ENCODE measurements at places on chromosomes 2 and 18. TPM values are rescaled to one million over a fixed set of nuclear protein-coding genes. Genes with fewer than 3 reads are reported as not detected.

CXCR4 gene
- total RNA-seq: 2.8 TPM

SCYGR7 gene
- total RNA-seq: not detected

SLC9A2 gene
- total RNA-seq: not detected

ABCG8 gene
- not detected for total RNA-seq

RUFY4 gene
- not detected for total RNA-seq

AGXT gene
- not detected for total RNA-seq

DYSF gene
- total RNA-seq: 140 TPM

MSGN1 gene
- total RNA-seq: not detected

CAVIN2 gene
- total RNA-seq: 2.8 TPM

FBXO48 gene
- total RNA-seq: 0.54 TPM

PRKAG3 gene
- total RNA-seq: not detected

SP5 gene
- total RNA-seq: not detected

LRRC30 gene
- total RNA-seq: not detected

CHST9 gene
- 1.3 TPM for total RNA-seq

C2orf80 gene
- not detected for total RNA-seq

TMEM178A gene
- 28.7 TPM for total RNA-seq

ACOXL gene
- total RNA-seq: 0.12 TPM

LRRTM1 gene
- not detected for total RNA-seq

CYP27C1 gene
- total RNA-seq: 5.7 TPM

TWIST2 gene
- 2.5 TPM for total RNA-seq

USP37 gene
- total RNA-seq: 6.4 TPM

NTSR2 gene
- total RNA-seq: not detected

DNAJC5G gene
- total RNA-seq: not detected

CCDC138 gene
- 5.2 TPM for total RNA-seq

FOXD4L1 gene
- not detected for total RNA-seq

TXNDC2 gene
- 0.07 TPM for total RNA-seq

WNT6 gene
- total RNA-seq: 2.6 TPM

ALPP gene
- total RNA-seq: 0.32 TPM

LRRTM4 gene
- 0.59 TPM for total RNA-seq

GAREM1 gene
- total RNA-seq: 9.0 TPM

TGFA gene
- total RNA-seq: 0.55 TPM

ATAD2B gene
- 12.2 TPM for total RNA-seq

FLACC1 gene
- total RNA-seq: 1.7 TPM

FSHR gene
- 0.38 TPM for total RNA-seq

KHK gene
- 0.95 TPM for total RNA-seq

ARHGAP15 gene
- not detected for total RNA-seq

OR6B2 gene
- not detected for total RNA-seq

REG3G gene
- not detected for total RNA-seq

TEKT4 gene
- not detected for total RNA-seq

SLC8A1 gene
- 33.5 TPM for total RNA-seq

HOXD4 gene
- total RNA-seq: not detected
